ENCODE measurements at places on chromosomes 7 and 10. TPM values are rescaled to one million over a fixed set of nuclear protein-coding genes. Genes with fewer than 3 reads are reported as not detected.

Gene ACBD7
- 2.4 TPM for total RNA-seq

DNA sequence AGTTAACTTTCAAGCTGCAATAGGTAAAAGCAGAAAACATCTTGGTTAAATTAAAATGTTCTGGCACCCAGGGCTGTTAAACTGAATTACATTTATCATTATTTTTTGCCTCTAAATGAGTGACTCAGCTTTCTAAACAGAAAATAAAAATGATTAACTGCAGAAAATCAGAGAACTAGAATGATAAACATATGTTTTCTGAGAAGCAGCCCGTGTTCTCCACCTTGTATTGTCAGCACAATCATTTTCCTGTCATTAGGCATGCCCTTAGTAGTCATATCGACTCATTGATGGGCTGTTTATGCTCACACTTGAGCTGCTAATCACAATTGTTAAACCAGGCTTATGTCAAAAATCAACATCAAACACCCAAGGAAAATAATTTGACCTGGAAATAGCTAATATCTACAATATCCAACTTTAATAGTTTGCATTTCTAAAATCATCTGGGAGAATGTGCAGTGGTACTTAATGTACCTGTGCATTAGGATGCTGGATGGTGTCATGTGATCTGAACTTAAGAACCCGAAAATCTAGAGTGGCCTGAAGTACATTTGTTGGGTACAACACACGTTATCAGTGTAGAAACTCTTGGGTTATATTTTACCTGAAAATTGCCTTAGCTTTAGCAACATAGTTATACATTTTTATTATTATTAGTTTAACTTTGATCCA lies 2.3 kb downstream of the MDFIC start:
- ATAC-seq, result no peak

DNA sequence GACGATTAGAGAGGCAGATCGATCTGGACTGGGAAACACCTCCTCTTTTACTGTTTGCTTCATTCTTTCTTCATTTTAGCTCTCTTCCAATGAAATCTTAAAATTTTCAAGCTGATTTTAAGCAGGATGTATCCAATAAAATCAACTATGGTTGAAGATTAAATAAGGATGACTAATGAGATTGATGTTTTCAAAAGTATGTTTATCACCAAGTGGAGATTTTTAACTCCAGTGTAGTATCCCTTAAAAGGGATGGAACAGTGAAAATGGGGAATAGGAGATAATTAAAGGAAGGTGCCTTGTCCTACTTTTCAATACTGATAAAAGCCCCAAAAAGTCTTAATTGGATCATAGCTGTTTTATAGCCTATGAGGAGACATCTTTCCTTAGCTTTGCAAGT lies 11.6 kb upstream of the LIPF start:
- no peak for ATAC-seq

DNA sequence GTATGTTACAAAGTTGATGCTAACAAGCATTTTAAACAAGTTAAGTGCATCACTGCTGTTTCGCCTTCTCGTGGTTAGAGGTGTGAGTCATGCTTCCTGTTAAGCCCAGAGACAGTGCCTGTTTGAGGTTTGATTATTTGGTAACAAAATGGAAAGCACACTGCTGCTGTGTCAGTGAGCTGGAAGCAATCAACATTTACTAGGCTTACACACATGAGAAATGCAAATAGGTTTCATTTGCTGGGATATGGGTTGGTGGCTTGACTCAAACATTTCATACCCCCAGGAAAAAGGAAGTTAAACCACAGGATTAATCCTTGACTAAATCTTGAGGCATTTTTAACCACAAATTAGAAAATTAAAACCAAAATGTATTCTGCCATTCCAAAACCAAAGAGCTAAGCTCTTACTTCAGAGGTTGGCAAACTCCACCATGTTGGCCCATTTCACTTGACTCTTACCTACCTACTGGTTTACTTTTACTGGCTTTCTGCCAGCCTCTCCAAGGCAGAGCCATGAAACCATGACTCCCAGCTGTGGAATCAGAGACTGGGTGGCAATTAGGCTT lies 139.2 kb downstream of the ETV1 start:
- peak; percentile 100 for ATAC-seq

DNA sequence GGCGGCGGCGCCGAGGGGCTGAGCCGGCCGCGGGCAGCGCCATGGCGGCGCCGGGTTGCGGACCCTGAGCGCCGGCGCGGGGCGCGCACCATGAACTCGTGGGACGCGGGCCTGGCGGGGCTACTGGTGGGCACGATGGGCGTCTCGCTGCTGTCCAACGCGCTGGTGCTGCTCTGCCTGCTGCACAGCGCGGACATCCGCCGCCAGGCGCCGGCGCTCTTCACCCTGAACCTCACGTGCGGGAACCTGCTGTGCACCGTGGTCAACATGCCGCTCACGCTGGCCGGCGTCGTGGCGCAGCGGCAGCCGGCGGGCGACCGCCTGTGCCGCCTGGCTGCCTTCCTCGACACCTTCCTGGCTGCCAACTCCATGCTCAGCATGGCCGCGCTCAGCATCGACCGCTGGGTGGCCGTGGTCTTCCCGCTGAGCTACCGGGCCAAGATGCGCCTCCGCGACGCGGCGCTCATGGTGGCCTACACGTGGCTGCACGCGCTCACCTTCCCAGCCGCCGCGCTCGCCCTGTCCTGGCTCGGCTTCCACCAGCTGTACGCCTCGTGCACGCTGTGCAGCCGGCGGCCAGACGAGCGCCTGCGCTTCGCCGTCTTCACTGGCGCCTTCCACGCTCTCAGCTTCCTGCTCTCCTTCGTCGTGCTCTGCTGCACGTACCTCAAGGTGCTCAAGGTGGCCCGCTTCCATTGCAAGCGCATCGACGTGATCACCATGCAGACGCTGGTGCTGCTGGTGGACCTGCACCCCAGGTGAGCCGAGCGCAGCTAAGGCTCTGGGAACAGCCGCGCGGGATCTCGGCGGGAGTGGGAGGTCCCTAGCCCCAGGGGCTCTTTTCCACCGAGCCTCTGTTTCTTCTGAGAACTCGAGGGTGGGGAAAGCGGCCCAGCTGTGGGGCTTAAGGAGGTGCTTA lies at the start of gene GPR26:
Gene GPR26 (plus strand): TSS at position 38 of the 919 bp plus-strand sequence. CDS start 53 bp downstream, at position 91.
- ATAC-seq, result no peak

Gene CAMK2B
- 46.3 TPM for total RNA-seq

DNA sequence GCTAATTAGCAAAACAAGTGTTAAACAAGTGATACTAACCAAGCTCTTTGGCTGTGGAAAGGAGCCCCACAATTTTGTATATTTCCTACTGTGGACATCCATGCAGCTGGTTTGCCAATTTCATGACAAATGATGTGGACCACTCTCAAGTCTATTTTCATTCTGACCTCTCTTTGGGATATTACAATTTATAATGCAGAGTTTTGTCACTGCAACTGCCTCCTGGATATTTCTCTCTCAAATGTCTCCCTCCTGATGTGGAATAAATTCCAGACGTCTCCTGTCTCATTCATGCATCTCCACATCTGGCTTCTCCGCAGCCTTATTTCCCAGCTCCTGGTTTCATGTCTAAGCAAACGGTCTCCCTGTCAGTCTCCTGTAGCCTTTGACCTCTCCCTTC lies 80.6 kb upstream of the RHEB start:
- no peak for ATAC-seq

GRCh38 chr10:130897815-130898214 lies 413.7 kb downstream of the TCERG1L start:
- ATAC-seq, result no peak

DNA sequence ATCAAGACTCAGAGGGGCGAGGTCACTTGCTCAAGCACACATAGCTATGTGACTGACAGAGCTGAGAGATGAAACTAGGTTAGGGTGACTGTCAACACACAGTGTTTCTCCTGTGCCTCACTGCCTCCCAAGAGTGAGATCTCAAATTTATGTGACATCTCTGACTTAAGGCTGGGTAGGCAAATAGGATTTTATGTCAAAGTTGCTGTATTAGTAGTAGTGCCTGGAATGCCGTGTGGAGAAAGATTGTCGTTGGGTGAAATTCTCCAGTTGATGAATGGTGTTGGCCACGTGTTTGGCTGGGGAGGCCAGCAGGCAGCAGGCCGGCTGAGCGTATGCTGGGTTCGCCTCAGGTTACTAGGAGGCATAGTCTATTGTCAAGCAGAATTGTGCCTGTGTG lies 148.3 kb upstream of the BMPER start:
- no peak for ATAC-seq

Gene FEZF1
- total RNA-seq, result not detected

Gene IDI2
- total RNA-seq, result not detected

DNA sequence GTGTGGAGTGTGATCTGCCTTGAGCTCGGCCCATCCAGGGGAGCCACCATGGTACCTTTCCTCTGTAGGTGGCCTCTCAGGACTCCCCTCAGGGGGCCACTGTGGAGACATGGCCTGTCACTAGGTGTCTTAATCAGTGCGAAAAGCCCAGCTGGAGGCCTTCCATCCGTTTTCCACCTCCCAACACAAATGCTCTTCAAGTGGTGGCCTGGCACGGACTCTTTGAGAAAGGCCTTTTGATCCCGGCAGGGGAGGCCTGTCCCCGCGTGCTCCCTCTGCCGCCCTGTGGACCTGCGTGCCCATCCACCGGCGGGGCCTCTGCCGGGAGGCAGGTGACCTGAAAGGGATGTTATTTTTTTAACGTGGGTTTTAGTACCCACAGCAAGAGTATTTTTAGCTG lies 149.5 kb downstream of the RGS10 start:
- no peak for ATAC-seq

GRCh38 chr10:51666456-51666855 lies 32.9 kb downstream of the CSTF2T start:
- ATAC-seq, result no peak
